HepG2 (cell line): ENCODE measurements at places on chromosomes 4 and X.

GRCh38 chr4:162366146-162366545, 202.3 kb upstream of the FSTL5 start:
- no peak for DNase-seq

DNA sequence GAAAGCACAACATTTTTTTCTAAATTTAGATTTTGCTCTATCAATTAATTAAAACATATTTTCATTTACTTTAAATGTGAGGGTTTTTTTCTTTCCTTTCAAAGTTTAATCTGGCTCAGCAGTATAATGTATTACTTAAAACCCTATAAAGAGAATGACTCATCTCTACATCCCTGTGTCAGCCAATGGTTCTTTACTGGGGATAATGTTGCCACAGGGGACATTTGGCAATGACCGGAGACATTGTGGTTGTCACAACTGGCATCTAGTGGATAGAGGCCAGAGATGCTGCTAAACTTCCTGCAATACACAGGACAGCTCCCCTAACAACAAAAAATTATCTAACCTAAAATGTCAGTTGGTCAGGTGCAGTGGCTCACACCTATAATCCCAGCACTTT, 53.8 kb downstream of the SYNPO2 start:
- no peak for DNase-seq

- no peak for DNase-seq
Observed at GRCh38 chr4:53902786-53903185, 161.6 kb downstream of the CHIC2 start.

DNA sequence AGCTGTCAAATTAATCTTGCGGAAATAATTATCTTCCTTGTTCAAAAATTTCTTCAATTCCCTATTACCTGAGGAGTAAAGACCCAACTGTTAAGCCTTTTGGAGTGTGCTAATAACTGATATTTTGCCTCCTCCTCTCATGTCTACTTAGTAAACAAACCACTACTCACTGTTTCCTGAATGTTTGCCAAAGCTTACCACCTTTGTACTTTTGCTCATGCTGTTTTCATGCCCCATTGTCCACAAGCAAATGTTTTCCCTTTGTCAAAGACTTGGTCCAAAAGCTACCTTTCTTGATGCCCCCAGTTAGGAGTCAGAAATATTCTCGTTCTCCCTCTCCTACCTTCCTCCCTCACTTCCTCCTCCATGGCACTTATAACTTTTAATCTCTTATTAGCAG, 226.1 kb downstream of the ENOX2 start:
- peak; percentile 86 for DNase-seq

GRCh38 chrX:113833096-113834055, 750.5 kb upstream of the HTR2C start:
- no peak for DNase-seq

DNA sequence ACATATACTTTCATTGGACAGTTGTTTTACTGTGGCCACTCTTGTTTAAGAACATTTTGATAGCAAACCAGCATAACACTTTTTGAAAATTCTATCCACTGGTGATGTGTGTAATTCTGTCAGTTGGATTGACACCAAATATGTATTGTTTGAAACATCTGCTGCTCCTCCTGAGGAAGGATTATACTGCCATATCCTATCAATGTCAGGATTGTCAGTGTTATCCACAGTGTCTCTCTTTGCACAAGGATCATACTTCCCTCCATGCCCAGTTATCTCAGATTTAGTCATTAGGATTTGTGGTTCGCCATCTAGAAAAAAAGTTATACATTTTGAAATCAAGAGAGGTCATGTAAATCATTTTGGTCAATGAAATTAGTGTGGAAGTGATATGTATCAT, 1859.6 kb downstream of the C4orf33 start:
- DNase-seq = no peak

DNA sequence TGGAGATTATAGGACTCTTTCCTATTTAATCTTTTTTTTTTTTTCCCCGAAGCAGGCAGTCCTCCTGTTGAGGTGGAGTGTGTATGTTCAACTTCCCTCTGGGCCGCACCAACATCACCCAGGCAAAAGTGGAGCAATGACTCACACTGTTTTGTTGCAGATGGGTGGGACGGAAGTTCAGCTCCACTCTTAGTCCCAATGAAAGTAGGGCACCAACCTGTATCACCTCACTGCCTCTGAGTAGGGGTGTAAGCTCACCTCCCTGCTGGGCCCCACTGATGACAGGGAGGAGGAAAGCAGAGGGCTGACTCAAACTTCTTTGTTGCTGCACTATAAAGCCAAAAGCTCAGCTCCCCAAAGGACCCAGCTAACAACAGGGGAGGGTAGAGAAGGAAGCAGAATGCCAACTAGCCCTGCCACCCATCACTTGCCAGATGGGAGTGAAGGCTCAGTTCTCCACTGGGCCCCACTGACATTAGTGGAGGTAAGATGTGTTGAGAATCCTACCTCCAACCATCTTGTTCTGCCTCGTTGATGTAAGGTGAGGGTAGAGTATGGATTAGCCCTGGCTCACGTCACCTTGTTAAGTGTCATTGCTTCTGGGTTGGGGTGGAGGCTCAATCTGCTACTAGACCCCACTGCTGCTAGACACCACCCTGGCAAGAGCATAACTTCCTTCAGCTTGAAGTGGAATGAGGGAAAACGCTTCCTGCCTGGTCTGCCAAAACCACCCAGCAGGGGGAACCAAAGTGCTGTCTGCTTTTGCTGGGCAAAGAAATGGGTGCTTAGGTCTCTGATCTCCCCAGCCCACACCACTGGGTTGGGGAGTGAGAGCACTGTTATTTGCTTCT, 14.1 kb downstream of the RPS6KA3 start:
- DNase-seq = peak; percentile 35

- DNase-seq = peak; percentile 23
Observed at GRCh38 chr4:112897543-112897942, 151.9 kb upstream of the ANK2 start.

- DNase-seq = no peak
Observed at GRCh38 chr4:20192736-20193135, 59.0 kb upstream of the SLIT2 start.

DNA sequence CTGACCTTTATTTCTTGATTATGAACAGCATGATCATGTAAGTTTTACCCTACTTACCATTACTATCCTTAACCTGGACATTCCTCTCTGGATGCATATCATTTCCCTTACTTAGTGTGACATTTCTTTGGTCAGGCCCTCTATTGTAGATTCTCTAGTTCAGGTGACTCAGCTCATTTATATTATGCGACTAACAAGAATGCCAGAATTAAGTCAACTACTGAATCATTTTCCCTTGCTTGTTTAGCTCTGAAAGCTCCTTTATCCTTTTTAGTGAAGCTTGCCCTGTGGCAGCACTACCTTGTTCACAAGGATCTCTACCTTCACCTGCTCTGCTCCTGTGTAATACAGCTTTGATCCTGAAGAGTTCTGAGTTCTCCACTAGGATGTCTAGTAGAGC, 15.1 kb upstream of the UGT2B17 start:
- no peak for DNase-seq

GRCh38 chr4:102308032-102308799, 37.1 kb downstream of the SLC39A8 start:
- no peak for DNase-seq

DNA sequence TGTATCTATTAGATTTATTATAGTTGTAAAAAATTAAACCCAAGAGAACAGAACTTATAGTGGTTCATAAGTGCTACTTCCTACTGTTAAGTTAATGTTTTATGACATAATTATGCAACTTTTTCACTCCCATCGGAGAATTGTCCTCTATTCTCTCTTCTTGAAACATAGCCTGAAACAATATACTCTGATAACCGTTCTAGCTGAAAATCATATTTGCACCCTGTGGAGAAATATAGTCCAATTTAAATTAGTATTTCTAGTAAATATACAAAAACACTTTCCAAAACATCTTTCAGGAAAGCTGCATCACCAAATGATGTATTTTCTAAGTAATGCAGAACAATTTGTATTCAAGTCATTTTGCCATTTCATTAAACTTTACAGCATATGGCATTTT, 586.4 kb downstream of the PRR32 start:
- no peak for DNase-seq

DNA sequence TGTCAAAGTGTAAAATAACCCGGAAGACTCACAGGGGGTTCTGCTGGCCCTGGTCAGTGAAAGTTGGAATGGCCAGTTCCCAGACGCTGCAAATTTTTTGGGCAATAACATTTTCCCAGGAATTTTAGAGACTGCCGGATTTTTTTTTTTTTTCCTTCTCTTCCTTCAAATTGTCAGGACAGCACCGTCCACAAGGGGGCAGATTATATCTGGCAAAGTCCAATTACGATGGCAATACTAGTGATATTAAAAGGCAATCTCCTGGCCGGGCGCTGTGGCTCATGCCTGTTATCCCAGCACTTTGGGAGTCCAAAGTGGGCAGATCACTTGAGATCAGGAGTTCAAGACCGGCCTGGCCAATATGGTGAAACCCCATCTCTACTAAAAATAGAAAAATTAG, 20.5 kb downstream of the SLC25A5 start:
- peak; percentile 27 for DNase-seq

DNA sequence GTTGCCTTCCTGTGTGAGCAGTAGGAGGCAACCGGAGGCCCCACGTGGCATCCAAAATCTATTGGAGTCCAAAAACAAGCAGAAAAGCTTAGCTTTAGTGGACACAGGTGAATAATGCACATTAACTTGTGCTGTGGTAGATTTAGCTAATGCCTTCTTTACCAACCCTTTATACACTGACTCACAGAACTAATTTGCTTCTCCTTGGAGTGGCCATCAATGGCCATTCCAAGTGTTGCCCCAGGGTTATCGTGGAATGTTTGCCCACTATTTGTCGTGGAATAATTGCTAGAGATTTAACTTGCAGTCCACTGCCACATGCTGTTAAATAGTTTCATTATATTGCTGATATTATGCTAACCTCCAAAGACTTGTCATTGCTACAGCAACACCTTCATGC, 729.1 kb downstream of the STPG2 start:
- DNase-seq = no peak

GRCh38 chrX:2228536-2228935, 272.2 kb downstream of the DHRSX start:
- DNase-seq = no peak

GRCh38 chrX:150602743-150603142, 34.3 kb downstream of the MTM1 start:
- DNase-seq = no peak

DNA sequence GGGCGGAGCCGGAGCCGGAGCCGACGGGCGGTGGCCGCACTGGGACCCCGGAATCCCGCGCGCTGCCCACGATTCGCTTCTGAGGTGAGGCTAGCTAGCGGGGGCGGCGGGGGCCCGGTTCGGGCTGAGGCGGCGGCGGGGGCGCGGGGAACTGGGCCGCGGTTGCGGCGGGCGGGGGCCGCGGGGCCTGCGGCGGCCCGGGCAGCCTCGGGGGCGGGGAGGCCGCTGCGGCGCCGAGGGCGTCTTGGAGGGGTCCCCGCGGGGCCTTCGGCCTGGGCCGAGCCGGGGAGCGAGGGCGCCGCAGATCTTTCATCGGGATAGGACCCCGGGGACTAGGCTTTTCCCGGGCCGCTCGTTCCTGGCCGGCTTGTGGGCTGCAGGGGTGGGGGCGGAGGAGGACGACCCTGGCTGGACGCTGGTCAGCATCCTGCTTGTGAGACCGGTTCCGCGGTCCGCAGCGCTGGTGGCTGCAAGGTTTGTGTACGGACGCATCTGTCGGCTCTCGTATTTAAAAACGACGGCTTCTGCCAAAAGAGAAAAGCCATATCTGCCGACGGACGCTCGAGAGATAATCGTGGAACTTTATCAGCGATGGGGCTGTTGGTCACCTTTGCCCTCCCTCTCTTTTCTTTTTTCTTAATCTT, 419 bp downstream of the ADD1 start:
- DNase-seq = no peak

DNA sequence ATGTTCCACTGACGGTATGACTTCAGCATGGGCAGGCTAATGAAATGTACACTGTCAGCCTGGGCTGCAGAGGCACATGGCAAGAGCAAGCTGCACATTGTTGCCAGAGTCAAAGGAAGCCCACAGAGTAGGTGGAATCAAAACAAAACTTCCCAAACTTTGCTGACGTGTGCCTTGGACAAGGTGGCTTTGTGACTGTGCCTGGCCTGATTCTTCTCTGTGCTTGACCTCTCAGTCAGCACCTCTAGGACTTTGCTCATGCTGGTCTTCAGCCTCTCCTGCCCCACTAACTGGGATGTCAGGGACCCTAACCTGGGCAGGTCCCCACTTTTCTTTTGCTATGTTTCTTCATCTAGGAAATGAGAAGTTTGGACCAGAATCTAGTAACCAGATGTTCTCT, 40.5 kb upstream of the KIAA1210 start:
- DNase-seq = no peak

- no peak for DNase-seq
Observed at GRCh38 chr4:86975927-86976326, 41.1 kb downstream of the AFF1 start.

DNA sequence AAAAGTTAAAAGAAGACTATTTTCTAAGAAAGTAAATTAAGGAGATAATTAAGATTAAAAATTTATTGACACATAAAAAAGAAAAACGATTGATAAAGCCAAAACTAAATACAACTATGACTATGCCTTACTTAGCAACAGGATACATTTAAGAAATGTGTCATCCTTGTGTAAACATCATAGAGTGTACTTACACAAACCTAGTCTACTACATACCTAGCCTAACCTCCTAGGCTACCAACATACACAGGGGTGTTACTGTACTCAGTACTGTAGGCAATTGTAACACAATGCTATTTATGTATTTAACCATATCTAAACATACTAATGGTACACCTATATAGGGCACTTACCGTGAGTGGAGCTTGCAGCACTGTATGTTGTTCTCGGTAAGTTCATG, 108.3 kb downstream of the ANXA10 start:
- peak; percentile 7 for DNase-seq

DNA sequence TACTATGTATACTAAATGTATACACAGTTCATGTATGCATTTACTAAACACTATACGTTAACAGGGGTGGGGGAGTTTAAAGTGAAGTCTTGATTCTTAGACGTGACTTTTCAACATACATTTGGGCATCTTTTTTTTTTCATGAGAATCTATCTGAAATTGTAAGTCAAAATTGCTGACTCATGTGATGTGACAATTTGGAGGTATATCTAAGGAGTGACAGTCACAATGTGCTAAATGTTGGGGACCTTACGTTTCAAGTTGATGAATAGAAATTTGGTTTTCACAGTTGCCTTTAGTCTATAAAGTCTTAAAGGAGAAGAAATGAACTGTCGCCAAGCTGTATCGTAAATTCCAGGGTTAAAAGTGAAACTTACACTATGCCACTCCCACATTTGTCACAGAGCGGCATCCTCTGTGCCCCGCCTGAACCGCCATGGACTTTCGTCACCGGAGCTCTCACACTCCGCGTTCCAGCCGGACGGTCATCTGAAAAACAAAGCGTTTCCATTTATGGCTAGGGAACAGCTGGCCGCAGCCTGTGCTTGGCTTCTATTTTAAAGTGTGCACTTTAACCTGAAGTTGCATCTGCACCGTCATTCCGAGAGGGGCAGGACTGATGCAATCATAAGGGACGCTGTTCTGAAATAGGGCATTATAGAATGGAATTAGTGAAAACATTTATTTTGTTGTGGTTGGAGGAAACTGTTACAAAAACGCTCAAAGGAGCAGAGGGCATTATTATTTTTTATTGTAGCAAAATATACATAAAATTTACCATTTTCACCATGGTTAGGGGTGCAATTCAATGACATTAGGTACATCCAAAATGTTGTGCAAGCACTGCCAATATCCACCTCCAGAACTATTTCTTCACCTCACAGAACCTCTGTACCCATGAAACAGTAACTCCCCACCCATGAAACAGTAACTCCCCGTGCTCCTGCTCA, 30.9 kb downstream of the PDLIM3 start:
- DNase-seq = peak; percentile 95
